RKO (cell line): ENCODE measurements at places on chromosomes 7 and 10.

- DNase-seq = peak; percentile 95
Measured at GRCh38 chr7:151008511-151009323, 15.6 kb downstream of the ATG9B start.

GRCh38 chr7:28072876-28073514 lies 107.6 kb downstream of the JAZF1 start:
- no peak for DNase-seq

DNA sequence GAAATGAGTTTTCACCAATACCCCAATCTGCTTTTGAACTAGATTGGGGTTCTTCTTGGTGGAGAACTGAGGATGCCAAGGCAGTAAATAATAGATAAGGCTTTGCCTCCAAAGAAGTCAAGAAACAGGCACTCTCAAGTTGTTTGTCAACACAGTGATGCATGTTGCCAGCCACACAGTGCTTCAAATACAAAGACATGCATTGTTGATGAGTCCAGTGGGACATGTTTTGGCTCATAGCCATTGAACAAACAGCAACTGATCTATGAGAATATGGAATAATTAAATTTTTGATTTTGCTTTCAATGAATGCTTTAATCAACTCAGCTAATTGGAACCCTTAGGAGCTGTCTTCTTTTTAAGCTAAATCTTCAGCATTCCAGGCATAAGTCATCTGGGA lies 346.4 kb downstream of the THSD7A start:
- DNase-seq = no peak

DNA sequence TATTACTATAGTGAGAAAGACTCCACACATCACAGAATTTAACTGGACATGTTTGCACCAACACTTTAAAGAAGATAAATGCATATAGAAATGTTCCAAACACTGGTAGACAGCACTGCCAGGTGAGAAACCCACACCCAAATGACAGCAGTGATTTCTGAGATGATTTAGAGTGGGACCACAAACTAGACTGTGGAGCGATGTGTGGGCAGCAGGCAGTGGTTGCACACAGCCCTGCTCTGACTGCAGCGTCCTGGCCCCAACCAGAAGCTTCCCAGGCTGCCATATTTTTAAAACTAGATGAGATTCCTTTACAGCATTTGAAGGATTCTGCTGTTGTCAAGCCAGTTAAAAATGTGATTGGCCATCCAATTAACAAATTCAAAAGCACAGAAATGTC lies 47.7 kb upstream of the COMMD3 start:
- DNase-seq = no peak

- DNase-seq = no peak
Measured at GRCh38 chr7:147878912-147879661, 711.5 kb upstream of the C7orf33 start.

DNA sequence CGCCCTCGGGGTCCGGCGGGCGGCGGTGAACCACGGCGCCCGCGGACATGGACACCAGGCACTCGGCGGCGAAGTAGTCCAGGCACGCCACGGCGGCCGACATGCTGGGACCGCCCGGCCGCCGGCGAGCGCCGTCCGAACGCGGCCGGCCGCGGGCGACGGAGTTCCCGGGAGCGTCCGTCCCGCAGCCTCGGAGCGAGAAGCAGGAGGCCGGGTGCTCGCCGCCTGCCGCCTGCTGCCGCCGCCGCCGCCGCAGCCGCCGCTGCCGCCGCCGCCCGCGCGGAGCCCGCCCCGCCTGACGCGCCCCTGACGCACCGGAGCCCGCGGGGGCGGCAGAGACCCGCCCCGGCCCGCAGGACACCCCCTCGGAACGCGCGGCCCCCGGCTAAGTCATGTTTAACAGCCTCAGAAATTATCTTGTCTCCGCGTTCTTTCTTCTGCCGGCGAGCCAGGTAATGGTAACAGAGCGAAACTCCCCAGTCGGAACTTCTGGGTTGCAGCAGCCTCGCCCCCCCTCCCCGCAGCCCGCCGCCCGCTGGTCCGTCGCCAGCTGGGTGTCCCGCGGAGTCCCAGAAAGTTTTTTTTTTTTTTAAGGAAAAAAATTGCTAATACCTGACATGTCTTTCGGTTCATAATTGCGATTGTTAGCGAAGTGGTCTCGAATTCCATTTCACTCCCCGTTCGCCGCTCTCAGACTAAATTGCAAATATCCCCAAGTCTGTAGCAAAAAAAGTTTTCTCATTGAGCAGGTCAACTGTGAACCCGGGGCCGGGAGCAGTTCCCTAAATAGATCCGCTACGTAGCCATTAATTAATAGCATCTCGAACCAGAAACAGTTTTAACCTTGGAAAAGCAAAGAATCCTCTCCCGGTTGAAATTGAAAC lies at the start of gene KLF14:
Gene KLF14, minus strand, starts transcription at position 277 of the 884 bp plus-strand sequence. Its CDS starts 174 bp downstream, at position 103.
- DNase-seq = no peak

DNA sequence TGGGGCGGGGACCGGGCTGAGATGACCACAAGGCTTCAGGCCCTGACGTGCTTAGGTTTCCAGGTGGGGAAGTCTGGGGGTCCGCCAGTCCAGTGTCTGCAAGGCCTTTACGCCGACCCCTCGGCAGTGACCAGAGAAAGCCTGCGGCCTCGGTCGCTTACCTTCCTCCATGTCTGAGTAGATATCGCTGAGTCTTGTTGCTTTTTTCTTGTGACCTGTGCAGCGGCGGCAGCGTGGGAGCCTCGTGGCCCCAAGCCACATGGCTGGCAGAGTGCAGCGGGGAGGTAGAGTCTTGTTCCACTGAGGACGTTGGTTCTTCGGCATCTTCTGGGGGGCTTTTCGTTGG lies 329 bp downstream of the NOLC1 start:
- peak; percentile 58 for DNase-seq

GRCh38 chr7:92707435-92707834 lies 117.2 kb upstream of the FAM133B start:
- no peak for DNase-seq

DNA sequence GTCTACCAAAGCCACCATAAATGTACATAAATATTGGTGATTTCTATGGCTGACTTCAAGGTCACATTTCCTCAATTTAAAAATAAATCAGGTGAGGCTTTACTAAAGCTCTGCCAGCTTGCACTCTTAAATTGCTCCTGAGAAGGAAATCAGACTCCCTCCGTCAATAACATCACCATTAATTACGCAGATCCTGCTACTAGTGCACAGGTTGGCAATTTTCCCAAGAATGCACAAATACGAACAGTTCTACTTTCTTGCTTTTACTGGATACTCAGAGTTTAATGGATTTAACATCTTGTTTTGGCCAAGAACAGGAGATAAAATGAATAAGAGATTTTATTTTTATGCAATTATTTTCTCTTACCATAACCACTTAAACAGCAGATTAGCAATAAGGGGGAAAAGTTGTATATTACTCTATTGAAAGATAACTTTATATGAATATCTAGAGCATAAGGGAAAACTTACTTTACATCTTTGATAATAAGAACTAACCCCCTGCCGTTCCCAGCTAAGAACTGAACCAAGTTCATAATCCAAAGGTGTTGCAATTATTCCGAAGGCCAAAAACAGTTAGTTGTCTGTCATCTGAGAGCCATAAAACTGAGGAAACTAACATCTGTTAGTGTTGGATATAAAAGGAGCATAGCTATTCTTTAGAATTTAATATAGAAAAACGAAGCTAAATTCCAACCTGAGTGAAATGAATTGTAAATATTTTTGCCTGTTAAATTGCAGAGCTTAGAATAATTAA lies 140.5 kb downstream of the TWIST1 start:
- no peak for DNase-seq
